ENCODE measurements at places on chromosomes 4 and X.

DNA sequence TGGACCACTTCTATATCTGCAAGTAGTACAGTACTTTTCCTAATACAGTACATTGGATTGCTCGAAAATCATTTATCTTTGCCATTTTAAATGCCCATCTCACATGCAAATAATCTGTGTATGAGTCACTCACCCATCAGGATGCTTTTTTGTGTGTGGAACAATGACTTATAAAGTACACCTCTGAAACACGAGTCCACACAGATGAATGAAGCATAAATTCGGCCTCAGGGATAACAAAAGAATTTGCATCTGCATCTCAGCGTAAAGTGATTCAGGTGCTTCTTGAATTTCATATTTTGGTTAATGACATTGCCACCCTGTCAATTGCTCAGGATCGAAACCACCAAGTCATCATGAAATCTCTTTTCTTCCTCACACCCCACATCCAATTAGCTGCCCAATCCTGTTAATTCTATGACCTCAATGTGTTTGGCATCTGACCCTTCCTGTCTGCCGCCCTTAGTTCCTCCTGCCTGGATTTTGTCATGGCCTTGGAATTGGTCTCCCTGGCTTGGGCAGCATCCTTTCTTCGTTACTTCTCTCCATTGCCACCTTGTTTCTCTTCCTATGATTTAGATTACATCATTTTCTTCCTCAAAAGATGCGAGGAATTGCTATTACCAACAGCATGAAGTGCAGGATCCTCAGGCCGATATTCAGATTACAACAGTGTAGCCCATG lies 161.6 kb upstream of the MID1 start:
- no peak for DNase-seq

DNA sequence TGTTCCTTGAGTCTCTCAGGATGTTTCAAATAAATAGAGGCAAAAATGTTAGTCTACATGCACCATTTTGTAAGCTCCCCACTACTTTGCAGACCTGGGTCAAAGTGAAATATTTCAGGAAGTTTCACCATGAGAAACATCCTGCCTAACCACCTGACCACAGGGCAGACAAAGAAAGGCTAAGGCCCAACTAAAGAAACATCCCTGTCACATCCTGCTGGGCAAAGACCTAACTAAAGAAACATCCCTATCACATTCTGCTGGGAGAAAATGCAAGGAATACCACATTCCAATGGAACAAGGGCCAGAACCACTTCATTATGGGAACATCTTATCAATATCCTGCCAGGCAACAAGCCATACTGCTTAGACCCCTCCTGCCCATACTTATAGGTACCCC lies 1303.4 kb downstream of the TECRL start:
- DNase-seq: no peak

DNA sequence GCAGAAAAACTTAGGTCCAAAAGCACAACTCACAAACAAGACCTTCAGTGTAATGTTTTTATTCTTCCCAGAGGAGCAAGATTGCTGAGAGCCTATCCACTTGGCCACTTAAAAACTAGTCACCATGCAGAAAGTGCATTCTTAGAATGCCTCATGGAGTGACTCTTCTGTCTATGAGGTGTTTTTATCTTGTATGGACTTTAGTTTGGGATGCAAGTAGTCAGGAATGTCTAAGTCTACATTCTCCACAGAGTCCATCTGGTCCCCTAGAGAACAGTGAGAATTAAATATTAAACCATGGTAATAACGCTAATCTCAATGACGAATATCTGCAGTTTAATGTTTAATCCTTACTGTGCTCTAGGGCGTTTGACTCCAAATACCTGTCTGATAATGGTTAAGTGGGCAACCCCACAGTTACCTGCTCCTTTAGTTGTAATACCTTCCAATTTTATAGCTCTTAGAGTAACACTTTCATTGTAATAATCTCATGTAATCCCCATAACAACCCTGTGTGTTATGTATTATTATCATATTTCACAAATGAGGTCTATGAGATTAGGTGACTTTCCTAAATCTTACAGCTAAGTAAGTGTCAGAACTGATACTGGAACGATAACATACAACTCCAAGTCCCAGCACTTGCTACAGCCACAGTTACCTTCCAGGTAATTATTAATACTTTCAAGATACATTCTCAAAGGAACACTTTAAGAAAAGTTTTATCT lies 235.6 kb upstream of the JADE1 start:
- DNase-seq: no peak

DNA sequence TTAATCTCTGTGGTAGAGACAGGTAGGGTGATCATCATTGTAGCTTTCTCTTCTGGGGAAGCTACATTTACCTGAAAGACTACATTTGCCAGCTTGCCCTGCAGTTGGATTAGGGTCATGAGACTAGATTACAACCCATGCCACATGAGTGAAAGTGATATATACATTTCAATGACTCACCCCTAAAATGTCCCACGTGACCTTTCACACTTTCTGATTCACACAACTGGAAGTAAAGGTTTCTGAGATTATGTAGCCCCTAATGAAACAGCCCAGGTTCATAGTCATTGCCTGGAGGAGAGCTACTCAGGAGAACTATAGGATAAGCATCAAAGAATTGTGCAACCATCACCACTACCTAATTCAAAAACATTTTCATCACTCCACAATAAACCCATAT lies 17.8 kb downstream of the PDCL2 start:
- no peak for DNase-seq

- DNase-seq: no peak
Measured at GRCh38 chr4:38184404-38184803, 224.2 kb downstream of the PTTG2 start.

GRCh38 chrX:68433155-68433980 lies at the start of gene OPHN1:
TSS of gene OPHN1 (minus strand) at chrX:68433495. CDS start at chrX:68433020, 475 bp downstream.
- no peak for DNase-seq

Measured in stimulated activated CD4-positive, alpha-beta T cell treated with anti-CD3 and anti-CD28 coated beads, Interleukin-15, amount 100 ng/mL, for 1 hour (primary cell).